ENCODE measurements at places on chromosomes 12 and 14. TPM values are rescaled to one million over a fixed set of nuclear protein-coding genes. Genes with fewer than 3 reads are reported as not detected.

GRCh38 chr14:99333841-99334635 lies 62.0 kb upstream of the BCL11B start:
- no peak for DNase-seq

The MTERF2 gene
- total RNA-seq: 14.0 TPM

The GALNT6 gene
- total RNA-seq: 93.3 TPM

GRCh38 chr12:96441816-96442215 lies 41.6 kb upstream of the CDK17 start:
- DNase-seq: no peak

The RNASE3 gene
- not detected for total RNA-seq

GRCh38 chr14:56754921-56755320 lies 55.4 kb downstream of the OTX2 start:
- DNase-seq: no peak

The INSM2 gene
- total RNA-seq: 0.05 TPM

DNA sequence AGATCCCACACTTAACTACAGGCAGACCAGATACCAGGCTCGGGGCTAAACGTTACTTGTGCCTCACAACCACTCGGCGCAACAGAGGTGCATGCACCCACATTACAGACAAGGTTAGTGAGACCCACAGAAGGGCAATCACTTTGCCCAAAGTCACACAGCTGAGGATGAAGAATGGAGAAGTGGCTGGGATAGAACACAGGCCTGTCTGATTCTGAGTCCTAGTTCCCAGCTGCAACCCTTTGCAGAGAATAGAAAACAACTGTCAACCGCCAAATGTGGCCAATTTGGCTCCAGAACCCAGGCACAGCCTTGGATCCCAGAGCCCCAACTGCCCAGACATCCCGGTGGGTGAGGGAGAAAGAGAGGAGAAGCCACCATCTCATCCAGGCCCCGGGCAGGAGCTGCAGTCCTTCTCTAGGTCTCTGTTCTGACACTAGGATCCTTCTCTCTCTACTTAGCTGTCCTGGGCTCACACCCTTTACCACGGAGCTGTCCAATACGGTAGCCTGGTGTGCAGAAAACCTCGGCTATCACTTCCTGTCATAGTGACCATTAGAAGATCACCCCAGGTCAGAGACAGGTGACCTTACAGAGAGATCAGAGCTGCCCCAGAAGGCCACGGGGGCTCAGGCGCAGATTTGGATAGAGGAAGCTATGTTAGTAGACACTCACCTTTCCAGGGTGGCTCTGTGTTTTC lies 59.1 kb downstream of the FAM222A start:
- no peak for DNase-seq

GRCh38 chr12:119259484-119259883 lies 75.0 kb upstream of the CCDC60 start:
- no peak for DNase-seq

The DCAF5 gene
- 30.8 TPM for total RNA-seq

DNA sequence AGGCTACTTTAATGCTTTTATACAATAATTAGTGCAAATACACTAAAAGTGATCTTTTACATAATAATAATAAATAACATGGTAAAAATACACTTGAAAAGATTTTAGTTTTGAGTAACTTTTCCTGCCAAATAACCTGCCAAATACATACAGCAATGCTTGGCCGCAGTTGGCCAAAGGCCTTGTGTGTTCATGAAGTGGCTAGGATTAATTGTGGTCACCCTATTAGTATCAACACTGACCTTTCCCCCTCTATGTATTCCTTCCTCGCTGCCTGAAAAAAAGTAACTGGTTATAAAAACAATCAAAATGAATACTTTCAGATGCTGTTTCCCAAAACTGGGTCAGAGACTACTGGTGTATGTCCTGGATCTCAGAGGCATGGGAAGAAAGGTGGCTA lies 34.3 kb downstream of the KICS2 start:
- no peak for DNase-seq

- no peak for DNase-seq
Measured at GRCh38 chr14:48401321-48401720, 725.9 kb upstream of the MDGA2 start.

The PRPH gene
- total RNA-seq: not detected

DNA sequence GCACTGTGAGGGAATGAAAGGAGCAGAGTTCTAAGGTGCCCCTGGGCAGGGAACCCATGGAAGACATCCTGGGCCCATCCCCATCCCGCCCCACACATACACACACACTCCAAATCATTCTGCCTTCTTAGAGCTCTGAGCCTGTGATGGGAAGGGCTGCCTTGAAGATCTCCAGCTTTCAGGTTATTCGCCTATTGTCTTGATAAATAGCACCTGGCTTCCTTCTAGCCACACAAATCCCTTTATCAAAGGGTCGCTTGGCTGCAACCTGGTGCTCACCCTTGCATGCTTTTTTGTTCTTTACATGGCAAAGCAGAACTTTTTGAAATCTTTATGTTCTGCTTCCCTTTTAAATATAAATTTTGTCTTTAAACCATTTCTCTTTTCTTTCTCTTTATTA lies 112.2 kb upstream of the TMTC1 start:
- no peak for DNase-seq

DNA sequence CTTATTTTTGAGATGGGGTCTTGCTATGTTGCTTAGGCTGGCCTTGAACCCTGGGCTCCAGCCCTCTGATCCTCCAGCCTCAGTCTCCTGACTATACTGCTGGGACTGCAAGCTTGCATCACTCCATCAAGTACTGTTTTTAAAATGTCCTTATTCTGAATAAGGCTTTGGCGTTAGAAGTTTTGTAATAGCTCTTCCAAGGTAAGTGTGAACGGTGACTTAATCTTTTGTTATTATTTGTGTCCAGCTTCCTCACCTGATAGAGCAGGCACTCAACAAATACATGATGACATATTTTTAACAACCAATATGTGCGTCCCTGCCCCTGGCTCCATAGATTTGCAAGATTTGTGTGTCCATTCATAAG lies 1.4 kb downstream of the C1RL start:
- peak; percentile 43 for DNase-seq

The CLEC6A gene
- 0.20 TPM for total RNA-seq

- peak; percentile 93 for DNase-seq
Measured at GRCh38 chr14:23062002-23062401, 4.7 kb upstream of the CDH24 start.

The SLC35F4 gene
- total RNA-seq: 0.17 TPM

The OLR1 gene
- total RNA-seq: 0.87 TPM

DNA sequence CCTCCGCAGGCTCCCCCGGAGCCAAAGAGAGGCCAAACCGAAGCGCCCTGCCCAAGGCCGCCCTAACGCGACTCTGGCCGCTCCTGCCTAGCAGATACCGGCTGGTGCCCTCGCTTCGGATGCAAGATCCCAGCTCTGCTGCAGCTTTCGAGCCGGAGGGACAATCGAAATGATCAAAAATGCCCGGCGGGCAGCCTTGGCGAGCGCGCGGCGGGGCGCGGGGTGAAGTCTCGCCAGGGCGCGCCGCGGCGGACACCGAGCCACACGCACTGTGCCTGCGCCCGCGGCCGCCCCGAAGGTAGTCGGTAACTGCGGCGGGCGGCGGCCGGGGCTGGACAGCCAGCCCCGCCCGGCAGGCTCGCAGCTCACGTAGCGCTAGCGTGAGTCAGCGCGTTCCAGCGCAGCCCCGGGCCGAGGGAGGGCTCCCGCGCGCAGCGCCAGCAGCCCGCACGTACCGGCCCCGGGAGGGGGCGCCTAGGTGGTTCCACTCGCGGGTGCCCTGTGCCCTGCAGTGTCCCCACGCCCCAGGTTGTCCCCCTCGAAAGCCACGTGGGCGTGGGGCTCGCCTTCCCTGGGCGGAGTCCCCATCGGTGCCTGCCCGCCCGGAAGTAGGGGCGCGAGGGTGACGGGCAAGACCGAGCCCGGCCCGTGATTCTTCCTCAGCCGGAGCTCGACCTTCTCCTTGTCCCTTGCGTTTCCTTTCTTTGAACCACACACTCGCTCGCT lies 109.2 kb upstream of the EGLN3 start:
- peak; percentile 49 for DNase-seq

The SLC38A1 gene
- 173 TPM for total RNA-seq

DNA sequence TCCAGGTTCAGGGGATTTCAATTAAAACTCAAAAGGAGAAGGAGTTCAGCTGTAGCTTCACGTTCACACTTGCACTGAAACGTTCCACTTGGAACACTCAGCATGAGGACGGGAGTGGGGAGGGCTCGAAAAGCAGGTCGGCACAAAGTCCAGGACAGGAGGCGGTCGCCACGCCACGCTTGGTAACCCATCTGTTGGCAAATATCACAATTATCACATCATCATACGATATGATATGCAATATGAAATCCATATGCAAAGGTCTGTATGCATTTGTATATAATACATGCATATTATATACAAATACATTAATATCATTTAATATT lies 17.2 kb downstream of the ADGRD1 start:
- no peak for DNase-seq

GRCh38 chr14:106187216-106187615 lies 660.8 kb downstream of the TMEM121 start:
- DNase-seq: no peak

DNA sequence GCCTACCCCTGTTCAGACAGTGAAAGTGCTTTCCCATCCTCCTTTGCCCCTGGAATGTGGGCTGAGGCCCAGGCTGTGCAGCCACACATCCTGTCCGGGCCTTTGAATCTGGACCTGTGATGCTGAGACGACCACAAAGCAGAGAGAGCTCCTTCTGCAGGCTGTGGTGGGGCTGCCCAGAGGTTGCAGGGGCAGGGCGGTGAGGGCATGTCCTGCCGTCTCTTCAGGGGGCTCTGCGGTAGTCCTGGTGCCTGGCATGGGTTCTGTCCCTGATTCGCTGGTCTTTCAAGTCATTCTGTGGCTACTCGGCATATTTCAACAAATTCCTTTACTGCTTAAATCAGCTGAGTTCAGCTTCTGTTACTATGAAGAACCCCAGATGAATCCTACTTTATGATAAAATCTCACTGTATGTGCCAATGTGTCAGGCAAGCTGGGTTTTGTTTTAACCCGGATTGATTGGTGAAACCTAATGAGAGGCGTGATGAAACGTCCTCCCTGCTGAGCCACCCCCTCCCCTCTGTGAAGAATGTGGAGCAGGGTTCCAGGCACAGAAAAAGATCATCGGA lies 63.4 kb upstream of the DICER1 start:
- DNase-seq: peak; percentile 31

- no peak for DNase-seq
Measured at GRCh38 chr14:102819747-102820330, 42.6 kb downstream of the TRAF3 start.

- peak; percentile 89 for DNase-seq
Measured at GRCh38 chr12:57844709-57845477, 1.6 kb downstream of the CTDSP2 start.
